Stimulated activated CD8-positive, alpha-beta memory T cell treated with anti-CD3 and anti-CD28 coated beads, Interleukin-4, amount 100 ng/mL, for 1 hour (primary cell): ENCODE measurements at places on chromosomes 1 and 21.

GRCh38 chr1:6445062-6445763 is 20.6 kb downstream of the ESPN start:
- DNase-seq: no peak

DNA sequence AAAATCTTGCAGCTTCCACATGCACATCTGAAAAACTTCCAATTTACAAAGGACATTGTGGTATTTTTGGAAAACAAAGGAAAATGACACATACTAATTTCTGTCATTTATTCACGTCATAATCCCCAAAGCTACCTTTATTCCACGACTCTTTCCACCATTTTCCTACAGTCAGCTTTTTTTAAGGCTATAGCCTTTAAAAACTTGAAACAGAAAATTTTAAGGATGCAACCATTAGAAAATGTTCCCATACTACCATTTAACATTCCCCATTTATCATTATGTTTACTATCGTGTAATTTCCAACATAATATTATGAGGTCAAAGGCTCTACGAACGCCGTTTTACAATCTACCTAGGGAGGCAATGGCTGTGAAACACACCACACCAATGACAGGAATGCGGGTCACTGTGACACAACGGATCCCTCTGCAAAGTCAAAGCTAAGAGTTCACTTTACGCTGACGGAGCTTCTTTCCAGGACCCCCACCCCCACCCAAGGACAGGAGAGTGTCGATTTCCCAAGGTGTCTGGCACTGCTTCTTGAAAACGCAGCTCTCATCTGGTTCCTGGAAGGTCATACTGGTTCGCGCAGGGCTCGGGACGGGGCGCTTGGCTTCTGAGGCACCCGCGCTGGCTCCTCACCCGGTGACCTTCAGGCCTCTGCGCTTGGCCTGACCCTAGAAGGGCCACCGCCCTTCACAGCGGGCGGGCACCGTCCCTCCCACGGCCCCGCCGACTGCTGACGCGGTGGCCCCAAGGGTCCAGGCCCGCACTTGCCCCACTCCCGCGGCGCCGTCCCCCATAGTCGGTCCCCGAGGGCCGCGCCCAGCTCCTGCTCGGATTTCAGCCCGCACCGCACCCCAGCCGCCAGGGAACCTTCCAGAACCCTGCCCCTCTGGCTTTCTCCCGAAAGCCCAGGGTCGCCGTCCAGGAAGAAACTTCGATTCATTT is 50.5 kb upstream of the ATF3 start:
- no peak for DNase-seq

DNA sequence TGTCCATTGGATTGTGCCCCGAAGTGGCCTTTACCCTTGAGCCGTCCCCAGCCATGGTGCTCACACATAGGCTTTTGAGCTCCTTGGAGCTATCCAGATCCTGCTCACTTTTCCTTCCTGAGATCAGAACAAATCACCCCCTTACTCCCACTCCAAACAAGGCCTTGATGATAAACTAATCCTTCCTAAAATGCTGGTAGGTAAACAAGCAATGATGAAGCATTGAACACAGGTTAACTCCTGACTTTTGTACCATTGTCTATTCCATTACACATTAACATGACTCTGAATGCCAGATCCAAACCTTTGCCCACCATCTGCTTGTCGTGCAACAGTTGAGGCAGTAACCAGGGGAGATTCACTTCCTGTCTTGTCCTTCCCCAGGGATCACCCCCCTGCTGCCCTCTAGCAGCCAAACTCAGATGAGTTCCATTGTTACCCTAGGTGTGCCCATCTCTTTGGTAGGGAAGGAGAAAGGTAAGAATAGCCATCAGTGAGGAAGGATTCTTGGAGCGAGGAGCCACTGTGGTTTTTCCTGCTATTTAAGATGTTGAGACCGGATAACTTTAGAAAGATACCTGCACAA is 79.5 kb upstream of the DNAJC6 start:
- DNase-seq: no peak

DNA sequence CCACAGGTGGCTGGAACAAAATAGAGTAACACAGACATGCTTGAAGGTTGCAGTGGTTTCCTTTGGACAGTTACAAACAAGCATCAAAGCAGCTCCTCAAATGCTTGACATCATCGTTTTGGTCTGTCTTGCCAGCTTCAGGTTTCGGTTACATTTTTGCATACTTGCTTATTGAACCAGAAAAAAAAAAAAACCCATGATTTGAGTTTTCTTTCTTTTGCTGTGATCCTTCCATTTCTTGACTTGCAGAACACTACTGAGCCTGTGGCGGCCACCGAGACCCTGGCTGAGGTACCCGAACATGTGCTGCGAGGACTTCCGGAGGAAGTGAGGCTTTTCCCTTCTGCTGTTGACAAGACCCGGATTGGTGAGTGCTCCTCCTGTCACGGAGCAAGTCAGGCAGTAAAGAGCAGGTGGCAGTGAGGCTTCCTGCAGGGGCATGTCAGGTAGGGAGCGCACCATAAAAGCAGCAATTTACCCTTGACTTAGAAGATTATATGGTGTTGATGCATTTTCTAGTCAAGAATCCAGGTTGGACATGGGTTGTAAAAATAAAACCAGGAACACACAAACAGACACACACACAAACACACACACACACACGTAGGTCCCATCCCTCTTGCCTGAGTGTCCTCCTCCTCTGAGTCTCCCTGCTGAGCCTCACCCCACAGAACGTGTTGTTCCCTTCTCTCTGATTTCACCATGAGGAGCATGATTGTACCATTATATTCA is 30.9 kb downstream of the PRDM2 start:
- peak; percentile 55 for DNase-seq

- DNase-seq: no peak
Observed at GRCh38 chr1:61519631-61520030, 205.3 kb downstream of the TM2D1 start.
